CD4-positive, alpha-beta T cell treated with Interleukin-2 at 100 ng/mL for 4 hours (primary cell): ENCODE measurements at places on chromosomes 2 and 18.

DNA sequence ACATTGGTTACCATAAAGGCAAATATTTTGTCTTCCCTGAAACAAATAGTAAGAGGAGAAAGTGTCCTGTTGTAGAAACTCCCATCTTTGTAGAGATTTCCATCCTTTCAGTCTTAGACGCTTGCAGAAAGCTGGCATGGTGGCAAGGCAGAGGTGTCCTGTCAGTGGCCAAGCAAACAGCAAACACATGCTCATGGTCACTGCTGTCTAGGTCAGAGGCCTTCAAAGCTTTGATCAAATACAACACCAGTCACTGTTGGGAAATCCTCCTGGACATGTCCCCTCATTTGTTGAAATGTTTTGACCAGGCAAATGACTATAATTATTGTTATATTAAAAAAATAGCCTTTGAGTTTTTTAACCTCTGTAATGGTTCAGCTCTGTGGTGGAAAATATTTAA is 55.1 kb downstream of the LTBP1 start:
- DNase-seq, result no peak

- DNase-seq, result no peak
These were observed 14.0 kb downstream of the PXDN start for GRCh38 chr2:1730015-1730927.

DNA sequence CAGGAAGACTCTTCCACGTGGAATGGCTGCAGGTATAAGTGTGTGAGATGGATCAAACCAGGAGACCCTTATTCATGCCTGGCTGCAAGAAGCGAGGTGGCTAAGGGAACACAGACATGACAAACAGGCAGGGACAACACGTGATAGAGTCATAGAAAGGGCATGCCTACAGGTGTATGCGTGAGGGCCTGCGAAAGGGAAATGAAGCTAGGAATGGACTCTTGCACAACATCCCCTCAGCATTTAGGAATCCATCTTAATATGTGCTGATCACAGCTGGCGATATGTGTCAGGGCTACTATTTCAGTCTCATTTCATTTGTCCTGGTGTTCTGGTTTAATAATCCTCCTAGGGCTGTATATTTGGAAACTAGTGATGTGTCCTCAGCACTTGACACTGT is 291.2 kb downstream of the MYT1L start:
- no peak for DNase-seq

DNA sequence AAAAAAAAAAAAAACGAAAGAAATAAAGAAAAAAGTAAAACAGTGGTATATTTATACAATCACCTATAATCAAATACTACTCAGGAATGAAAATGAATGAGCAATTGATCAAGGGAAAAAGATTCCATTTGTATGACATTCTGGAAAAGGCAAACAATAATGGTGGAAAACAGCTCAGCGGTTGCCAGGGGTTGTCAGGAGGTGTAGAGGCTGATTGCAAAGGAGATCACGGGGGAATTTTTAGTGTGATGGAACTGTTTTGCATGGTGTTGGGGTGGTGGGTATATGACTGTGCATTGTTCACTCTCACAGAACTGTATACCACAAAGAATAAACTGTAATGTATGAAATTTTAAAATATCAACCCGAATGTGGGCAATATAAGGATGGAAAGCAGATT is 45.5 kb upstream of the INPP4A start:
- DNase-seq, result no peak

DNA sequence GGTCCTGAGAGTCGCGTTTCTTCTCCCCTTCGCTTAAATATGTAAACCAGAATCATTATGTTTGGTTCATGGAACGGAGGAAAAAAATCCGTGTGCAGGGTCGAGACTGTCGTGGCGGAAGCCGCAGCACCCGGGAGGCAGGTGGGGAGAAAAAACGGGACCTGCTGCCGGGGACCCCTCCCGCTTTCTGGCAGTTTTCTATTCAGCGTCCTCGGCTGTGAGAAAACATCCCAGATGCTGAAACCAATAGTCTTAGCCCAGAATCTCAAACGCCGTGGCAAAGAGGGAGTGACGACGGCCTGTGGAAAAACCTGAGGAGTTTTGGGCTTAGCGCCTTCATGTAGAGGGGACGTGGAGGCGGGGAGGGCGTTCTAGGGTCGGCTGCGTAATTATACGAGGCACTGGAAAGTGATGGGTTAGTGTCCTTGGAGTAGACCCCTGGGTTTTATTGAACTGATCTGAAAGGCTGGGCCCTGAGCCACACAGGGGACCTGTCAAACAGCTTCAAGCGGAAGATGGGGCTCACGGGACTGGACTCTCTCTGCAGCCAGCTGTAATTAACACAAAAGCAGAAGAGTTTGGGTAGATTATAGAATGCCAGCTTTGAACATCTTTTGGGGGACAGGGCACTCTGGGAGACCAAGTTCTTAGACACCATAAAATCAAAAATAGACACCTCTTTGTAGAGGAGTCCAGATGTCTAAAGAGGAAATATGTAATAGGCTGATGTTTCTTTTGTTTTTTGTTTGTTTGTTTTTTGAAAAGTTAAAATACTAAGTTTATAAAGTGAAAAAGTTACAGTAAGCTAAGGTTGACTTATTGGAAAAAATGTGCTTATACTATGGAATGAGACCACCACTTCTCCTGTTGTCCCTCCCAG is 834 bp upstream of the BUB1 start:
- peak; percentile 5 for DNase-seq

DNA sequence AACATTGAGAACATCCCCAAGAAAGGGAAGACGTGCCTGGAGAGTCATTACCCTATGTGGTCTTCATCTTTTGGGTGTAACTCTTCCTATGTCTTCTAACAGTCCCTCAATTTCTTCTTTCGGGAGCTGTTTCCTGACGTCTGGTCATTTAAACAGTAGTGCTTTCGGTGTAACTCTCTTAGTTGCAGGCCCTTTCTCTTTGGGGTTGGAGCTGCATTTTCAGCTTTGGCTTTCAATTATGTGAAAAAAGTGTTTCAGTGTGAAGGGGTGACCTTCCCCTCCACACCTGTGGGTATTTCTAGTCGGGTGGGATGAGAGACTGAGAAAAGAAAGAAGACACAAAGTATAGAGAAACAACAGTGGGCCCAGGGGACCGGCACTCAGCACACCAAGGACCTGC is 105.9 kb downstream of the CERS6 start:
- no peak for DNase-seq

GRCh38 chr18:21359746-21360145 is 117.7 kb downstream of the GREB1L start:
- no peak for DNase-seq

DNA sequence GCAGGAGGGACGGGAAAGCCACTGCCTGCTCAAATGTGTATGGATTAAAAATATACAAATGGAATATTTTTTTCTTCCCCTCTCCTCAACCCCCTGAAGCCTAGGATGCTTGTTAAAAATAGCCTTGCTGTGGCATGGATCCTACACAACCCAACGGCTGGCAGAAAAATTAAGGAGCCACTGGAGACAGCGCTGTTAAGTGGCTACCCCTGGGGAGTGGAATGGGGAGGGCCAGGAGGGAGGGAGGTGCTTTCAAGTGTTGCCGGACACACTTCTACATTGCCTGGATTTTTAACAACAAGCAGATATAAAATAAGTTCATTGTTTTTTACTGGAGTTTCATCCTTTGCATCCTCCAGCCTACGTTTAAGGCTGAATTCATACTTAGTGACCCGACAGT is 66.6 kb downstream of the ZBTB7C start:
- DNase-seq, result no peak

- DNase-seq, result no peak
These were observed 1101.4 kb downstream of the CBLN2 start for GRCh38 chr18:71442731-71443141.

GRCh38 chr2:62727259-62727867 is 21.9 kb downstream of the EHBP1 start:
- DNase-seq, result no peak

DNA sequence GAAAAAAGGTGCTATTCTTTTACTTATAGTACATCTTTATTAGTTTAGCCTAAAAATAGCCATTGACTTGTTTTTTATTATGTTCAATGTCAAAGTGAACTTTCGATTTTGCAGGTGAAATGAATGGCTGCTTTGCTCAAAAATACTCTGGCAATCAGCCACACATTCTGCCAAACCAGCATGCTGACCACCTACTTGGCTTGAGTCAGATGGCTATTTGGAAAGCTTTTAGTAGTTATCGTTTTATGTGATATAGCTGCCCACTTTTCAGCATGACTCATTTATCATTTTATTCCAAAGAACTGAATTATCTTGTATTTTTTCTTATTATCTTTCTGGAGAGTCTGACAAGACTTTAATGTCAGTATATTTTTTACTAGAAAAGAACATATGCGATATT is 1615.8 kb upstream of the TMEFF2 start:
- no peak for DNase-seq

DNA sequence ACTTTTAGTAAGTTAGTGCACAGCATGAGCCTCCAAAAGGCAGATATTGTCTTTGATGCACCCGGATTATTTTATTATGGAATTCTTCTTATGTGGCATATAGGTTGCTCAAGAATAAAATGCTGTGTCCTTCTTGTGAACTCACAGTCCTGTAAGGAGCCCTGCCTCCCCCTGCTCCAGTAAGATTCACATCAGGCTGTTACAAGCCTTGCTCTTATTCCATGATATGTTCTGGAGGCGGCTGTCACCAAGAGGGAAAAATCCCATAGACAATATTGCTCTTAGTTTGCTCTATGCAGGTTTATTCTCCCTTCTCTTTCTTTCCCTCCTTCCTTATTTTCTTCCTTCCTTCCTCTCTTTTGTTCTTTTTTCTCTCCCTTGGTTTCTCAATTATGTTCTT is 182.3 kb downstream of the MYT1L start:
- no peak for DNase-seq

- DNase-seq, result no peak
These were observed 15.7 kb downstream of the ZFP36L2 start for GRCh38 chr2:43210467-43211303.

- DNase-seq, result peak; percentile 82
These were observed 24.9 kb downstream of the BIN1 start for GRCh38 chr2:127081826-127082633.

DNA sequence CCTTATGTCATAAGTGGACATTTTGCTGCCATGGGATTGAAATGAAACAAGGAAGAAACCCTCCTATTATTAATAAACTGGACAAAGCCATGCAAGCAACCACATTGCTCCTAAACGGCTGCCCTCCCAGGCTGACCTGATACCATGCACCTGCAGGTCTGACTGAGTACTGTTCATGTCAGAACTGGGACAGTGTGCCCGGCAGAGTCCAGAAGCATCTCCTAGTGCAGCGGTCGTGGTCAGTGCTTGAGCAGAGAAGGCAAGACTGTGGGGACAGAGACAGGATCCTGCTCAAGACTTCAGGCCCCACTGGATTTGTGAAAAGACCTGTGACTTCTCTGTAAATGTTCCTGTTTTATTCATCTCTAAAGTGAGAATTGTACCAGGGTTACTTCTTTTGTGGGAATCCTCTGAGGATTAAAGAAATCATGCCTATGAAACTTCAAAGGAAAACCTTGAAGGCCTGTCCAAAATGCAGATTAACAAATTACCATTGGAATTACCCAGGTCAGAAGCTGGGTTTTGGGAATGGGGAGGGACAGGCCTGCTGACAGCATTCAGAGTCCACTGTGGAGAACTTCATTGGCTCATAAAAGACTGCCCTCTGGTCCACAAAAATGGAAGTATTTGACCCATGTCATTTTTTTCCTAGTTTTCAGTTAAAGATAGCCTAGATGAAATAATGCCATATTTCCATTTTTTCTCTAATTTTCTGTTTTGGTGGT is 13.9 kb downstream of the RNF144A start:
- no peak for DNase-seq

GRCh38 chr18:47992976-47993375 is 62.5 kb upstream of the SMAD2 start:
- DNase-seq, result no peak

DNA sequence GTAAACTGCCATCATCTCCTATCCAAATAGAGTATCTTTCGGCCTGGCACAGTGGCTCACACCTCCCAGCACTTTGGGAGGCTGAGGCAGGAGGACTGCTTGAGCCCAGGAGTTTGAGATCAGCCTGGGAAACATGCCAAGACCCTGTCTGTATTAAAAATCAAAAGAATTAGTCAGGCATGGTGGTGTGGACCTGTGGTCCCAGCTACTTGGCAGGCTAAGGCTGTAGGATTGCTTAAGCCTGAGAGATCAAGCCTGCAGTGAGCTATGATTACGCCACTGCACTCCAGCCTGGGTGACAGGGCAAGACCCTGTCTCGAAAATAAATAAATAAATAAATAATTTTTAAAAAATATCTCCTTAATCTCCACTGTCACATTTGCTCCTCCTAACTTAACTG is 14.7 kb upstream of the ARPC2 start:
- DNase-seq, result no peak

DNA sequence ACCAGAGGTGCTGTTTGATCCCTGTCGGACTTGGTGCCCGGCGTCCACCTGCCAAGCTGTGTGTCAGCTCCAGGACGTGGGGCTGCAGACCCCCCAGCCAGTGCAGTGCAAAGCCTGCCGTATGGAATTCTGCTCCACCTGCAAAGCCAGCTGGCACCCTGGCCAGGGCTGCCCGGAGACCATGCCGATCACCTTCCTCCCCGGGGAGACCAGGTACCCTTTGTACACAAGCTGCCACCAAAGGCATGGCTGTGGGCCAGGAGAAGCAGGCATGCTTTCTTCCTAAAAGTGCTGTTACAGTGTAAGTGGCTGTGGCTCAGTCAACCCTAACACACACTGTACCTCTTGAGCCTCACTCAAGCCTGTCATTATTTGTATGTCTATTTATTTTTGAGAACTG is 103.3 kb downstream of the RNF144A start:
- no peak for DNase-seq

GRCh38 chr2:144965172-144965571 is 445.3 kb upstream of the ZEB2 start:
- no peak for DNase-seq

DNA sequence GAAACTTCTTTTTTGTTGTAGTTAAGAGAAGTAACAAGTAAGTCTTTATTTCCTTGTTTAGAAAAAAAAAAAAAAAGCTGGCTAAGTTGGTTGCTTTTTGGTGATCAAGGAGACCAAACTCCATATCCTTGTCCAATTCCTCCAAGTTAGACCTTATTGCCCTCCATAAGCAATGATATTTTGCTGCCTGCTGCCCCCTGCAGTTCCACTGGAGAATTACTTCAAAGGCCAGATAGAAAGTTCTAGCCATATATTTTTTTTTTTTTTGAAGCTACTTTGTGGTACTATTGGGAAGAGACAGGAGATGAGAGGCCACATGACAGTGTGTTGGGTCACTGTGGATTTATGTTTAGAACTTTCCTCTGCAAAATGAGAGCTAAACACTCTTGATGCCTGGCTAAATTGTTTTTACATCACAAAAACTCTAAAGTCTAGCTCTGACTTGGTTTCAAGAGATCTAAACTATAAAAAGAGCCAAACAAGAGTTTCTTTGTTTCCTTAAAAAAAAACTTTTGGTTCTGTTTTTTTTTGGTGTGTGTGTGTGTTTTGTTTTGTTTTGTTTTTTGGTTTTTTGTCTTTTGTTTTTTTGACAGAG is 80.7 kb upstream of the RASGRP3 start:
- DNase-seq, result peak; percentile 40
